SIG-M5 (cell line): ENCODE measurements at places on chromosomes 2 and 18.

DNA sequence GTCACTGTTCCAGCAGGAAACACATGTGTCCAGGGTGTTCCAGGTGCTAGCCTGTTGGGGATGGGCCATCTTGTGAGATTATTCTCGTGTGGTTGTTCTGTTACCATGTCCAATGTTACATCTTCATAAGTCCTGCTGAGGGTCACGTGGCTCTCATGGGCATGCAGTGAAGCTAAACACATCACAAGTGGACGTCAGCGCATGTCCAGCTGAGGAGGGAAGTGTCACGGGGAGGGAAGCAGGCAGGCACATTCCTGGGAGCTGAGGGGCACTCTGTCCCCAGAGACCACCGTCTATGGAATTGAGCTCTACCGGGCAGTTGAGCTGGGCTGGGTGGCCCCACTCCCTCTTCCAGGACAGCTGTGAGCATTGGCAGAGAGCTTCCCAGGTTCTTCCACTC lies 155.3 kb upstream of the TWIST2 start:
- no peak for DNase-seq

DNA sequence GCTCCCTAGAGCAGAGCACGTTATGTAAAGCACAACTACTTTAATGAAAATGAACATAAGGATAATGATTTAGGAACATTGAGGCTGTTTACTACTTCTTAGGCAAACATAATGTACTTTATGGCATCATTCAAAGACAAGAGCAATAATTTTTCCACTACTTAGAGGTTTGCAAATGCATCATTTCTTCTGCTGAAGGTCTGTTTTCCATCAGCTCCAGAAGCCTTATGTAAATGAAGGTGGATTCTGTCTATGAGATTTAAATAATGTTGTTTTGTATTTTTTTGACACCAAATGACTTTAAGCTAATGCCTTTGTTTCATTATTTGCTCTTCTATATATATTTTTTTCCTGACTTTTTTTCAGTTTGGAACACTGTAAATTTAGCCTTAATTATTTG lies 28.1 kb downstream of the MREG start:
- no peak for DNase-seq

- no peak for DNase-seq
Observed at GRCh38 chr18:35620765-35621164, 39.2 kb downstream of the GALNT1 start.

GRCh38 chr18:44851856-44852621 lies 171.4 kb downstream of the SETBP1 start:
- DNase-seq: no peak

GRCh38 chr2:54479424-54479823 lies 23.3 kb downstream of the SPTBN1 start:
- peak; percentile 78 for DNase-seq

DNA sequence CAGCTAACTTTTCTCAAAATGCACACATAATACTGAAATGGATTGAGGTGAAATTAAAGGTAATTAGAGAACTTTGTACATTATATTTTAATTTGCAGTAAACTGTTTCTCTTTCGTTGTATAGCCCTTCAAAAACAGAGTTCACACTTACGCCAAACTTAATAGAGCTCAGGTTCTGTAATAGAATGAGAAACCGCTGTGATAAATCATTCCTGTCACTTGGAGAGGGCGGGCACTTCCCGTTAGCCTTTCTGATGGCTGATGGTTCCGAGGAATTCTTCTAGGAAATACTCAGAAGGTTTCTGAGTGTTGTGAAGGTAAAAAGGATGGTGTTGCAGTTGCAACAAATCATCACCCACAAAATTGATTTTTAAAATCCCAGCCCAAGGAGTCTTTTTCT lies 155.8 kb upstream of the ALKAL2 start:
- DNase-seq: no peak
